ENCODE measurements at places on chromosomes 7 and 10.

DNA sequence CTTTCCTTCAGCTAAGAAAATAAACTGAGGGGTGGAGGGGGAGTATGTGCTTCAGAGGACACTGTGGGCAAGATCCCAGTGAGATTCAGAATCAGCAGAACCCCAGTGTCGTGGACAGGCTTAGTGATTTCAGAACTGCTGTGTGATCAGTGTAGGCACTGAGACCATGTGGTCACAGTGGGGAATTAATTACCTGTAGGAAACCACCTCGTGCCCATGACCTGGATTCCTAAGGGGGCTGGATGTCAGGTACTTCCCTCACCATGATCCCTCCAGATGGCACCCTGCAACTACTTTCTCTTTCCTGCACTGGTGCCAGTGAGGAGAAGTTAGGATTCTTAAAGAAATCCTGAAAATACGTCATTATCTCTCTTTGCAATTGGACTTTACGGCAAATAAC lies 64.4 kb downstream of the HBP1 start:
- no peak for DNase-seq

- no peak for DNase-seq
Observed at GRCh38 chr10:28241741-28242399, 61.0 kb downstream of the MPP7 start.

DNA sequence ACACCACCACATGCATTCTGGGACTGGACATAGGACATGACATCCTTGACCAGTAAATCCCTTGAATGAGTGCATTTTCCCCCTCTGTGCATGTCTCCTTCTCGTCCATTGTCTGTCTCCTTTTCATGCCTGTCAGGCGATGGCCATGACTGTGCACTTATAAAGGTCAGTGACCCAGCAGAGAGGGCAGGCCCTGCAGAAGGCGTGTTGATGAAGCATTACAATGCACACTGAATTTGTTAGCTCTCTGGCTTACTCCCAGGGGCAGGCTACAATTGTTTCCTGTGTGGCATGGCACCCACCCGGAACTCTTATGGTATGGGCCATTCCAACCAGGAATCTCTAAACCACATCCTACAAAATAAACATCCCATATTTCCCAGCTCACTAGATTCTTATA lies 71.1 kb downstream of the SAMD9 start:
- no peak for DNase-seq

DNA sequence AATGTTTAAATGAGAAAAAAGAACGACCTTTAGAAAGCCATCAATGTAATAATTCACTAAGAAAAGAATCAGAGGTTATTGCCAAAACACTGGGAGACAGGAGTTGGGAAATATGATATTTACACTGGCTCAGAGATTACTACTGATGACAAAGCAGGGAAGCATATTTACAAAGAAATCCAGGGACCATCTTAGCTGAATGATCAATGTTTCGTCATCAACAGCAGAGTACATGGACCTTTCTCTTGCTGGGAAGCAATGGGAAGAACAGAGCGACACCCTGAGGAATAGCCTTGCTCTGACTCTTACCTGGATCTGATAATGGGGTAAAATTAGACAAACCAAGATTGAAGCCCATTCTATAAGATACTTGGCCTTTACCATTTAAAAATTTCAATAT lies 1293.5 kb downstream of the XPNPEP1 start:
- DNase-seq: no peak

- no peak for DNase-seq
Observed at GRCh38 chr7:36149694-36150452, 3.2 kb upstream of the EEPD1 start.

DNA sequence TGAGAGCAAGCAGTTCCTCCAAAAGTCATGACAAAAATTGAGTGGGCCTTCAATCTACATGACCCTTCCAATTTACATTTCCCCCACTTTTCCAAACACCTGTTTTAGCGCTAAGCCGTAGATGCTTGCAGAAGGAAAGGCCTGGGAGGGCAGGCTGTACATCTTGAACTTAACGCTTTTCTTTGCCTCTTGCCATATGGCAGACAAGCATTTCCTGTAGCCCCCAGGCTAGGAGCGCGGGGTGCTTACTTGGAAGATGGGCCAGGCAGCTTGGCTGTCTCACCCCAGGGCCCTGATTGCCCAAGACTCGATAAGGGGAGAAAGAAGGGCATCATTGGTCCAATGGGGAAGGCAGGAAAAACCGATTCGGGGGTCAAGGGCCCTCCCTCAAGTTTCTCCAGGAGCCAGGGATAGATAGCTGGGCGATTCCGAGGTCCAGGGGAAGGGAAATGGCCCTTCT lies 1.8 kb downstream of the HOXA10 start:
- DNase-seq: no peak

DNA sequence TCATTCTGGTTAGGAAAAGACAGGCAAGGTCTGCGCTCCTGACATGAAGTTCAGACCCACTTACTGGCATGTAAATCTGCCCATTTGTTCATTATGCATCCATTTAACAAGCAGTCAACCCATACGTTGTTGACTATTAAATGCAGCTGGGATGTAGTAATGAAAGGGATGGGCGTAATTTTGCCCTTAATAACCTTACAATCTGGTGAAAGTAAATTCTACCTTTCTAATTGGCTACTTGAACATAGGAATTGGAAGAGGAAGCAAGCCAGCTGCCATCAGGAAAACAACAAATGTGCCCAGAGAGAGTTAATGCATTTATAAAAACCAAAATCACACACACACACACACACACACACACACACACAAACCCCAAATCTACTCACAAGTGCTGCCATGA lies 170.2 kb upstream of the PITRM1 start:
- no peak for DNase-seq

DNA sequence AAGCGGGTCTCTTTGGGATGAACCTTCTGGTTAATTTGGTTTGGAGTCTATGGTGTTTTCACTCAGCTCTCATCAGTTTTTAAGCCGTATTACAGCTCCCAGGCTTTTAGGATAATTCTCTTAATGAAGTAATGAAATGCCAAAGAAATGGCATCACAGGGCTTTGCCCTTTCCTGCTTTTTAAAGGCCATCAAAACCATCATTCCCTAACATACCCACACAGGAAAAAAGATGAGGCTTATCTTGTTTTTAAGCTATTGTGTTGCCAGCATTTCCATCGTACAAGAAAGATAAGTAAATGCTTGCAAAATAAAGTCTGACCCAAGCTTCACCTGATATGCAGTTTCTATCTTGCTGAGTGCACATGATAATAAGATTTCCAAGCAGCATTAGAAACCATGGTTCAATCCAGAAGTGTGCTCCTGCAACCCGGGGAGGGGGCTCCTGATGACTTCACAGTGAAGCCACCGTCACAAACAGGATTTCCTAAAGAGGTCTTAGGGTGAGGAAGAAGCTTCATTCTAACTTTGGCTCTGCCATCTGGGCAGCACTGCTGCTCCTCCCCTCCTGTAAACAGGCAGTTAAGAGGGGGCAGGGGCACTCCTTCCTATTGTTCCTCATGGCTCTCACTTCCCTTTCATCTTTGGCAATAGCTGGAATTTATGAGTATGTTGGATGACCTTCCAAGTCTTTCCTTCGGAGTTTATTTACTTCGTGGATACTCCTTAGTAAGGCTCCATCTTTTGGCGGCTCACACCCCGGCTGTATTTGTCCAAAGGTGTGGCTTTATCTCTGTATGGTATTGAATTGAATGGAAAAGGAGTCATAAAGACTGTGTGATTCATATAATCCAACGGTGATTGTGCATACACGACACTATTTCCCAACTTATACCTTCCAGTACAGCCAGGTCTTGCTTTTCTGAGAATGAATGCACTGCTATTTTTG lies 55.2 kb upstream of the FAM133B start:
- DNase-seq: no peak

GRCh38 chr7:116726149-116726548 lies 54.2 kb downstream of the MET start:
- DNase-seq: no peak

DNA sequence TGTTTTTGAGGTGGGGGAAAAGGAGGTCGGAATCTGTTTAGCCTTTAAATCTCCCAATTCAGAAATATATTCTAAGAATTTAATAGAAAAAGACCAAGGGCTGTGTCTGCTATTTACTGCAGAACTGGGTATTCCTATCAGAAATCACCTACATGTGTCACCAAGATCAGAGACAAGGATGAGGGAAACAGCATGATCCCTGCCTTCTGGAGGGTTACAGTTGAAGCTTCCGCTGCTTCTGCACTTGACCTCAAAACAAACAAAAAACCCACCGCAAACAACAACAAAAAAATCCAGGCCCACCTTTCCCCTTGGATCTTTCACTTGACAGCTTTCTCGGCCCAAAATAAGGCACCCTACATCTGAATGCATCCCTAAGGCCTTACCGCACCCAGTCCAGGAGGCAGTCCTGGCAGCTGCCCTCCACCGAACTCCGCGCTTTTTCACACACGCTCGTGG lies 750 bp upstream of the CDK14 start:
- DNase-seq: no peak

DNA sequence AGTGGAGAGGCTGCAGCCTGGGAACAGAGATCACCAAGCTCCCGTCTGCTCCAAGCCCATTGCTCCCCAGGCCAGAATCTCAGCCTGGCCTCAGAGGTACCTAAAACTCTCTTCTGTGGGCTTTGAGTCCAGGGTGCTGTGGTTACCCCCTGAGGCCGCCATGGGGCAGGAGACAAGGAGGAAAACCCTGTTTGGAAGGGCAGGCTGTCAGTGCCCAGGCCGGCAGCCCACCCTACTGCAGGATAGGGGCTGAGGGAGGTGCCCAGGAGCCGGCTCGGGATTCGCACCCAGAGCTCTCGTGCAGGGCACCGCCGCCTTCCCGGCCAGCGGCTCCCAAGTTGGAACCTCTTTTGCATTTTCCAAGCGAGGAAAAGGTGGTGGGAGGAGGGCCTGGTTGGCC lies 24.5 kb downstream of the UNCX start:
- DNase-seq: no peak

DNA sequence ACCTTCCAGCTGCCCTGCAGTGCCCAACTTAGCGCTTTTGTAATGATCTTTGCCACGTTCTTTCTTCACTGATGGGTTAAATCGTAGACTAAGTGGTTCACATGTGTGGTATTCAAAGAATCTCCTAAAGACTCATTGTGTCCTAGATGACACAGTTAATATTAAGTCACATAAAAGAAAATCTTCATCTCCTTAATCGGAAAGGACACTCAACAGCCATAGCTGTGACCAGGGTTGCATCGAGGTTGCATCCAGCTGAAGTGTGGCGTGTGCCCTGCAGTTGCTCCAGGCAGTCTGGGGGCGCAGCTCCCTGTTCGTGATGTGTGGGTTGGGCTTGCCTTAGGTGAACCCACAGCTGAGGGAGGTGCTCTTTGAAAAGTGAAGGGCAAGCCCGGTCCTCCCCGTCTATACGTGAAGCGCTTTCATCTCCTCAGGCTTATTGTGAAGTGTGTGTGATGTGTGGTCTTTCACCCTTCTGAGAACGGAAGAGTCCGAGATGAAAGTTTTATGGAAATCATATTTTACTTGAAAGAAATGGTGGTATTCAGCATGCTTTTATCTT lies 122.7 kb downstream of the TRRAP start:
- DNase-seq: no peak

GRCh38 chr7:55957190-55957589 lies 5.5 kb downstream of the MRPS17 start:
- no peak for DNase-seq

GRCh38 chr10:200405-200804 lies 65.2 kb downstream of the ZMYND11 start:
- no peak for DNase-seq

DNA sequence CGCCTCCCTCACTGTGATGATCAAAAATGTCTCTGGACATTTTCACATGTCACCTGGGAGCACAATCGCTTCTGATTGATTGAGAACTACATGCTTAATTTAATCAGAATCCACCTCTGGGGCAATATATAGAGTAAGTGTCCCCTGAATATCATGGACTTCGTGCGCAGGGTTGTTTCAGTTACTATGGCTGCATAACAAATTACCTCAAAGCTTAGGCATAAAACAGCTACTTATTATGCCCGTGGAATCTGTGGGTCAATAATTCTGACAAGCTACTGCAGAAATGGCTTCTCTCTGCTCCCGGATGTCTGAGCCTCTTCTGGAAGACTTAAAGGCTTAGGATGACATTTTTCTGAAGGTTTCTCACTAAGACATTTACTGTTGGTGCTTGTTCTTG lies 334.4 kb downstream of the GPR158 start:
- no peak for DNase-seq

- no peak for DNase-seq
Observed at GRCh38 chr7:13988731-13989125, 738 bp downstream of the ETV1 start.

- DNase-seq: no peak
Observed at GRCh38 chr7:69364813-69365643, 233.2 kb upstream of the AUTS2 start.

GRCh38 chr10:56551037-56551436 lies 190.0 kb upstream of the ZWINT start:
- no peak for DNase-seq

GRCh38 chr10:59007307-59008025 lies 169.0 kb upstream of the PHYHIPL start:
- no peak for DNase-seq

DNA sequence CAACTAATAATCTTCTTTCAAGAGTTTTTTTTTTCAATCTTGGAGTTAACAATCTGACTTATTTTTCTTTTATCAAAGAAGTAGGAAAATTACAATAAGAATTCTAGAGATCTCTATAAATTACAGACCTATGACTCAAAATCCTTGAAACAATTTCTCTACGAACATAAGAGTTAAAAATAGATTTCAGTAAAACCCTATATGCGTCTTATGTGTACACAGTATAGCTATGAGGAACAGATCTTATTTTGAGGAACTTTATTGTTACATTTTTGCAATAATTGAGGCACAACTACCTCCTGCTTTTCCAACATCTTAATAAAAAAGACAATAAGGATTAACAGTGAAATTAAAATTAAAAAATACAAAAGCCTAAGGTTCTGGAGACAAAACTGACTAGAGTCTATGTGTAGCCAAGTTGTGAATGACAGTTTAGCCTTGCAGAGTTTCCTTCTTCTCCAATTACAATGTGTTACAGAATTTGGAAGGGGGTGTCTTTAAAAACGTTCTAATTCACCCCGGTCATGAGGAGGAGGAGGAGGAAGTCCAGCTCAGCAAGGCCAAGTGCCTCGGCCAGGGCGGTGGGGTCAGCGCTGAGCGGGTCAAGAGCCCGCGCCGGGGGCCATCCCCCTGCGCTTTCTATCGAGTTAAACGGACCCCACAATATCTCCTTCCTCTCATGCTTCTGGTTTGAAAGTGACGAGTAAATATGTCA lies 40.5 kb downstream of the AMZ1 start:
- no peak for DNase-seq

DNA sequence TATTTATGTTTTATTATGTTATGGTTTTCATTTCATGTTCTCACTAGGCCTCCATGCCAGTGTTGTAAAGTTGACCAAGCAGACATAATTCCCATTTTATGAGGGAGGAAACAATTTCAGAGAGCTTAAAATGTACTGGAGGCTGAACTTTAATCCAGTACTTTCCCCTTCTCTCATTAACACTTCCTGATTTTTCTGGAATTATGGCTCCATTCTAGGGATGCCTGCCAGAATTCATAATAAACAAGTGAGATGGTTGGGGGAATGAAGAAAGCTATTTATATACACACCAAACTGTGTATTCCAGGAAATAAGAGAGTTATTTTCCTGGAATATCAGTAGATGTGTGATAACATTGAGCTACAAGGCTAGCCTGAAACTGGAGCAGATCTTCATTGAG lies 6.9 kb downstream of the TMEM236 start:
- no peak for DNase-seq
